ENCODE measurements at places on chromosomes 5 and 9.
A peak's percentile ranks its signal among the peaks of the same experiment; 100 is the strongest.

- H3K27me3 ChIP-seq: no peaks in the 10 kb centered on the region
- no peak overlapping the region for H3K27ac ChIP-seq
- H3K36me3 ChIP-seq: no peaks in the 10 kb centered on the region
- H3K4me1 ChIP-seq: no peaks in the 10 kb centered on the region
- no peak for DNase-seq
Measured at GRCh38 chr9:111648066-111648465, 13.3 kb upstream of the GNG10 start.

GRCh38 chr9:32423371-32423770 lies 38.9 kb downstream of the ACO1 start:
- peaks cover 21% of the 10 kb centered on the region for H3K36me3 ChIP-seq
- DNase-seq: no peak
- no peak overlapping the region for H3K4me3 ChIP-seq
- no peak overlapping the region for H3K27ac ChIP-seq
- H3K27me3 ChIP-seq: no peaks in the 10 kb centered on the region

GRCh38 chr5:74303578-74303977 lies 336.9 kb downstream of the ENC1 start:
- no peaks in the 10 kb centered on the region for H3K4me1 ChIP-seq
- H3K27me3 ChIP-seq: no peaks in the 10 kb centered on the region
- no peak for DNase-seq
- no peaks in the 10 kb centered on the region for H3K36me3 ChIP-seq

DNA sequence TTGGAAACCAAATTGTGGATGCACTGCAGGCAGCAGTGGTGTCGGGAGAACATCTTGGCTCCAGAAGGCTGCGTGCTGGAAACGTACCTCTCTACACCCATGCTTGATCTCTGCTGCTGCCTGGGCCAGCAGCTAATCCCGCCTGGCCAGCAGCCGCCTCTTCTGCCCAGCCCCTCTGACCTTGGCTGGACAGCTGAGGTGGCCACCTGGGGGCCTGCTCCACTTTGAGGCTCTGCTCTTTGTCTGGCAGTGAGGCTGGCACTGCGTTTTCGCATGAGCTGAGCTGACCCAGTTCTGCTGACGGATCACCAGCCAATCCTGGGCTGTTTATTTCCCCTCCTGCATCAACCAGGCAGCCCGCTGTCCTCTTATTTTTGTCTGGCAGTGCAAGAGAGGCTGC lies 154.9 kb downstream of the TENT4A start:
- no peaks in the 10 kb centered on the region for H3K36me3 ChIP-seq
- no peaks in the 10 kb centered on the region for H3K4me1 ChIP-seq
- H3K4me3 ChIP-seq: no peak overlapping the region
- H3K27ac ChIP-seq: no peak overlapping the region
- H3K27me3 ChIP-seq: no peaks in the 10 kb centered on the region

DNA sequence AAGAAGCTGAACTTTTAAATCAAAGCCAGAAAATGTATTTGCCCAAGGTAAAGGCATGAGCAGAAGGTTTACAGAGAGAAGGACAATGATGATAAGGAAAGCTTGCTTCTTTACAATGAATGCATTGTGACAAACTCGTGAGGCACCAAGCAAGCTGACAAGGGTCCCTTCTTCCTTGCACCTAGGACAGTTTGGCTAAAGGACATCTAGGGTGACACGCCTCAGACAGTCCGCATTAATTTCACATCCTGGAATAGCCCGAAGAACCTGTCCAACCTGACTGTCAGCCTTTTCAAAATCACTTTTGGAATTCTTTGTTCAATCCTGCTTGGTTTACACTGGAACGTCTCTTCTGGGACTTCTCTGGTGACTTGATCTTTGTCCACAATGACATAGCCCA lies 146.4 kb upstream of the MAP3K1 start:
- no peak overlapping the region for H3K4me3 ChIP-seq
- H3K27ac ChIP-seq: no peak overlapping the region
- peaks cover 14% of the 10 kb centered on the region for H3K4me1 ChIP-seq
- H3K36me3 ChIP-seq: no peaks in the 10 kb centered on the region

DNA sequence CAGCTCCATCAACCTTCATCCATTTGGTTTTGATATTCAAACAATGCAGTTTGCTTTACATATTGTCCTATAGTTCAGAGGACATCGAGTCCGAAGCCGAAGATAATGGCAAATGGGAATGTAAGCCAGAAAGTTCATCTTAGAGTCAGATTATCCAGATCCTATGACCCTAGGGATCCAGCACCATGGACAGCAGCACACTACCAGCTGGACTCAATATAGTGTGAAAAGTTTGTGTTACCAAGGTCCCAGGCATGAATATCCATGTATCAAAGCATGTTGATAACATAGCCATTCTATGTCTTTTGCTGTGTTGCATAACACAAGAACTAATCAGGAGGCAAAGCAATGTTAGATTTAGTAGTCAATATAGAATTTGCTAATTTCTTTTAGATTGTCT lies 46.3 kb downstream of the FSTL4 start:
- peak; percentile 6 for DNase-seq
- no peak overlapping the region for H3K27ac ChIP-seq
- H3K4me1 ChIP-seq: no peaks in the 10 kb centered on the region
- no peak overlapping the region for H3K4me3 ChIP-seq

DNA sequence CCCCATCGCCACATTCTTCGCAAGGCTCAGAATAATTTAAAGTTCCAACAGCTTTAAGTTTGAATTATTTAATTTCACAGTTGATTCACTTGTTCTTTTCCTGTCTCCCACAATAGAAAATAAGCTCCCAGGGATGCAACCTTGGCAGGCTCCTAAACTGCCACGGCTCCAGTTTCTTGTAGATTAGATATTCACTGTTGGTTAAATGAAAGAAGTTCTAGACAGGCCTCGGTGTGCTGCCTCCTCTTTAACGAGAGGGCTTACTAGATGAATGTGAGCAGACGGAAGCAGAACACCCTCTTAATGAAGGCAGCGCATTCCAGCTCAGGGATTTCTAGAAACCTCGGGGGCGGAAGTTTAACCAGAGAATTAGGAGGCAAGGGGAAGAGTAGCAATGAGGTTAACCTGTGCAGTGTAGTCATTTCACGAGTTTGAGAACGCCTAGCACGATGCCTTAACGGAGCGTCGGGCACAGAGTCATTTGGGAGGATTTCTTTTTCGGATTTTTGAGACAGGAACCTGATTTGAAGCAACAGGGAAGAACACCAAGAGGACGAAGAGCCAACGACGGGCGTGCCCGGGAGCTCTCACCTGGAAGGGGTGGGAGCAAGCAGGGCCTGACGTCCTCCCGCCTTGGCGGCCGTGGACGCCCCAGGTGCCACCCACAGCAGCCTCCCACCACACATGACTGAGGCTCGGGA lies 637 bp upstream of the SMC5 start:
- H3K4me1 ChIP-seq: peaks cover 23% of the 10 kb centered on the region
- no peaks in the 10 kb centered on the region for H3K27me3 ChIP-seq
- DNase-seq: peak; percentile 9
- peak overlapping the region; percentile 92 for H3K4me3 ChIP-seq
- peaks cover 10% of the 10 kb centered on the region for H3K36me3 ChIP-seq

DNA sequence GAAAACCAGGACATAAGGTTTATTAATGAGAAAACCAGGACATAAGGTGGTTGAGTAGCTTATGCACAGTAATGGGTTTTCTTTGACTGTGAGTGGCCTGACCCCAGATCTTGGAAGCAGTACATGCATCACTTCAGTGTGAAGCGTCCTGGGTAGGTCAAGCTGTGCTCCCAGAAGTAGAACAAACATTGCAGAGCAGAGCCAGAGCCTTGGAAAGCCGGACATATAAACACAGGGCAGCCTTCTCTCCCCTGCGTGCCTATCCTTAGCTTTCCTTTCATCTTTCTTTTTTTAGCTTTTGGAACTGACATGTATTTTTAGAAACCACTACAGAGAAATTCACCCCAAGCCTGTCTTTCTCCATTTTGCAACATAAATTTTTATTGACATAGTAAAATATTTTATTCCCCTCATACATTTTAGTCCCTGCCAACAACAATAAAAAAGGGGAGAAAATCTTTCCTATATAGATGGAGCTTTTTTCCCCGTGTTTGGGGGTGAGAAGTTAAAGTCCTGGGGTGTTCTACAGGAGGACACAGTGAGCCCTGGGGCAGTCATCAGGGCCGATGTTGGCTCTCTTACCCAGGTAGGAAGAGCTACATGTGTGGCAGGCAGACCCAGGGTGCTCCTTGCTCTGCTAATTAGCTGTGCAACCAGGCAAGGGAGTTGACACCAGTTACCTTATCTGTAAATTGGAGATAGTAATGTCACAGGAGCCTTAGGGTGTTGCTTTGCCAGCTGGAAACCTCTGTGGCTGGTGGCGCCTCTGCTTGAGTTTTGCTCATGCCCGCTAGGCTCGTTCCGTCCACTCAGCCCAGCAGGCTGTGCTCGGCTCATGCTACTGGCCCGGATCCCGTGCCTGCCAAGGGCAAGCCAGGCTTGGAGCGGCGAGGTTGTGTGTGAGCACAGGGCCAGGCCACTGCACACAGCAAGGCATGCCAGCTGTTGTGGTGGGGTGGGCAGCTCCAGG lies 389.6 kb downstream of the KDM4C start:
- H3K27ac ChIP-seq: no peak overlapping the region
- H3K36me3 ChIP-seq: peaks cover 8% of the 10 kb centered on the region
- no peak overlapping the region for H3K4me3 ChIP-seq
- H3K27me3 ChIP-seq: no peaks in the 10 kb centered on the region

GRCh38 chr5:156879665-156880285 lies 29.7 kb downstream of the PPP1R2B start:
- no peaks in the 10 kb centered on the region for H3K4me1 ChIP-seq
- no peaks in the 10 kb centered on the region for H3K36me3 ChIP-seq
- no peak overlapping the region for H3K4me3 ChIP-seq
- H3K27ac ChIP-seq: no peak overlapping the region
- DNase-seq: no peak

- no peaks in the 10 kb centered on the region for H3K36me3 ChIP-seq
- H3K4me3 ChIP-seq: no peak overlapping the region
- H3K27ac ChIP-seq: no peak overlapping the region
- no peaks in the 10 kb centered on the region for H3K4me1 ChIP-seq
- DNase-seq: no peak
Measured at GRCh38 chr9:119861842-119862241, 492.6 kb upstream of the BRINP1 start.

- H3K4me3 ChIP-seq: no peak within 1 kb of the TSS
- no peak for DNase-seq
- H3K4me1 ChIP-seq: peaks cover 29% of the 10 kb centered on the region
- H3K36me3 ChIP-seq: peaks cover 12% of the 10 kb centered on the region
- H3K27me3 ChIP-seq: peaks cover 38% of the 10 kb centered on the region
Measured at GRCh38 chr5:179793468-179794139, at the start of gene LTC4S. Gene LTC4S, plus strand, starts transcription at chr5:179793986. Its CDS starts 95 bp downstream, at chr5:179794081.

GRCh38 chr9:115404311-115404710 lies 286.4 kb upstream of the TNC start:
- no peaks in the 10 kb centered on the region for H3K27me3 ChIP-seq
- no peak for DNase-seq
- H3K27ac ChIP-seq: no peak overlapping the region
- no peak overlapping the region for H3K4me3 ChIP-seq
- no peaks in the 10 kb centered on the region for H3K36me3 ChIP-seq
- no peaks in the 10 kb centered on the region for H3K4me1 ChIP-seq

DNA sequence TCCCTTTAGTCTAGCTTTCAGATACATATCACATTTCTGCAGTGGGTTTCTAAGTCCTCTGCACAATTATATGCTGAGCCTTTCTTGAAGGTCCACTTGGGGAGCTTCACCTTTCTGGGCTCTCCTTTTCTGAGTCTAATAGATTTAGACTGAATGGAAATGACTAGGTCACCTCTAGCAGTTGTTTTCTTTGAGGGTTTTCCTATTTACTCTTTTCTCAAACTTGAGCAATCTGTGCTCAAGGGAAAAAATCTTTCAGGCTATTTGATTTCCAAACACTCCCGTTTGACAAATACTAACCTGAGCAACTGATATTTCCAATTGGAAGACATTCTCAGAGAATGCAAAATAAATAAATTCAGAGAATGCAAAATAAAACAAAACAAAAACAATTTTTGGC lies 39.0 kb downstream of the ISOC1 start:
- no peaks in the 10 kb centered on the region for H3K4me1 ChIP-seq
- H3K36me3 ChIP-seq: no peaks in the 10 kb centered on the region
- no peak overlapping the region for H3K4me3 ChIP-seq
- H3K27ac ChIP-seq: no peak overlapping the region
- no peaks in the 10 kb centered on the region for H3K27me3 ChIP-seq

DNA sequence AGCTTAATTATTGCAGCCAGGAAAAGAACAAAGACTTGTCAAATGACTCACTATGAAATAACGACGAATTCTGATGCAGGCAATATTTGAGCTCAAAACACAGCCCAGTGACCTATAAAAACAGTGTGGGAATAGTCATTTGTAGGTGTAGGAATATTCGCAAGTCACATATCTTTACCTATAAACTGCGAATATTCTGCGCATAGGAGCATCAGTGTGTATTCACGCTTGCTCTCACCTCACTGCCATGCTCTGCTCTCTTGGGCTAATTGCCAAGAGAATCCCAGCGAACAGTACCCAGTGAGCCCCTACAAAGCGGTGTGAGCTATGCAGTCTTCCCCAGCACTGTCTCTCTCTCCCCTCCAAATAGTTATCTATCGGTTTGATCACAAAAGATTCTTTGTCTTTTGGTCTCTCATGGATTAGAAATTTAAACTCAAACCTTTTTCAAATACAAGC lies 74.2 kb downstream of the ST8SIA4 start:
- no peaks in the 10 kb centered on the region for H3K36me3 ChIP-seq
- no peak for DNase-seq
- no peaks in the 10 kb centered on the region for H3K4me1 ChIP-seq
- H3K27ac ChIP-seq: no peak overlapping the region
- H3K4me3 ChIP-seq: no peak overlapping the region

- H3K4me1 ChIP-seq: peaks cover 31% of the 10 kb centered on the region
- no peak overlapping the region for H3K4me3 ChIP-seq
- no peaks in the 10 kb centered on the region for H3K27me3 ChIP-seq
- H3K36me3 ChIP-seq: peaks cover 85% of the 10 kb centered on the region
- no peak for DNase-seq
Measured at GRCh38 chr5:157214415-157214814, 33.8 kb downstream of the ITK start.

GRCh38 chr9:123954518-123955280 lies 24.8 kb upstream of the DENND1A start:
- DNase-seq: no peak
- no peak overlapping the region for H3K4me3 ChIP-seq
- no peaks in the 10 kb centered on the region for H3K4me1 ChIP-seq

DNA sequence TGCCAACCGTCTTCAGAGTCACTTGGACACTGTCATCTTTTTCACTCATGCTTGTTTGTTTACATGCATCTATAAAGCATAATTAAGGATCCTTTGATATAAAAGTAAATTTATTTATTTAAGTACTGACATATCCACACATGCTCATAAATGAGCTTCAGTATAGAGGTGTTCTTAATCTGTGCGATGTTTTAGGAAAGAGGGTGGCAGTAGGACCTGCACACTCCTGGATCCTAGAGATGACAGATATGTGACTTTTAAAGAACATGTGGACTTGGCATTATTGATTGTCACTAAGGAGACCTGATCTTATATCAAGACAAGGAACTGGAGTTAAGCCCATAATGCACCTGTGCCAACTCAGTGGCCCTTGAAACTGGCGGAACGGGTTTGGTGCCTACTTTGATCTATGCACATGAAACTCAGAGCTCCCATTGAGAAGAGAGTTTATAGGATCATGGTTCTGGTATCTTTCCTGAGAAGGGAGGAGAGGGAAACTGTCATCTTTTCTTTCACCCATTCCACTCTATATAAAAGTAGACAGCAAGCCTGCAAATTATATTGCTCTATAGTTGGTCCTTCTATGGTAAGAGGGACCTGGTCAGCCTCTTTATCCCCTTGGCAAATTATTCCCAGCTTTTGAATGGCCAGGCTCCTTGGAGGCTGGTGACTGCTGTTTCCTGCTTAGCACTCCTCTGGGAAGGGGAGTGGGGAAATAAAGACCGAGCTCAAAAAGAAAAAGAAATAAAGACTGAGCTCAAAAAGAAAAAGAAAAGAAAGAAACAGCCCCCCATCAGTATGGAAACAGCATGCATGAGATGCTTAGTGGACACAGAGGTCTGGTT lies 57.8 kb upstream of the LIFR start:
- H3K36me3 ChIP-seq: no peaks in the 10 kb centered on the region
- H3K27me3 ChIP-seq: no peaks in the 10 kb centered on the region
